ENCODE measurements at places on chromosomes 6 and 20. TPM values are rescaled to one million over a fixed set of nuclear protein-coding genes. Genes with fewer than 3 reads are reported as not detected.

TAP1 gene
- total RNA-seq = 14.1 TPM

C4A gene
- total RNA-seq = 14.1 TPM

RIPPLY2 gene
- total RNA-seq = 1.6 TPM

GID8 gene
- total RNA-seq = 28.7 TPM

TINAG gene
- 0.52 TPM for total RNA-seq

DNAH8 gene
- 14.6 TPM for total RNA-seq

CCN6 gene
- not detected for total RNA-seq

ACSS1 gene
- total RNA-seq = 8.9 TPM

ETV7 gene
- not detected for total RNA-seq

ATP6V1G2 gene
- 1.0 TPM for total RNA-seq

FRMD1 gene
- not detected for total RNA-seq

SIRPA gene
- total RNA-seq = 8.9 TPM

ARID1B gene
- total RNA-seq = 73.6 TPM

MUC22 gene
- not detected for total RNA-seq

TAAR9 gene
- not detected for total RNA-seq

GRIK2 gene
- 3.7 TPM for total RNA-seq

PAX1 gene
- total RNA-seq = under 0.01 TPM

RIN2 gene
- total RNA-seq = 27.1 TPM

GSTA1 gene
- not detected for total RNA-seq

SLC26A8 gene
- total RNA-seq = under 0.01 TPM

XKR7 gene
- not detected for total RNA-seq

SULF2 gene
- 32.9 TPM for total RNA-seq

LY6G5C gene
- not detected for total RNA-seq

SKIC2 gene
- total RNA-seq = 25.1 TPM

RRAGD gene
- 65.8 TPM for total RNA-seq

BPIFB1 gene
- not detected for total RNA-seq

C20orf204 gene
- 0.52 TPM for total RNA-seq

FAM184A gene
- total RNA-seq = 10.4 TPM

TMEM170B gene
- total RNA-seq = 6.3 TPM

PNPLA1 gene
- total RNA-seq = not detected

MATN4 gene
- 0.52 TPM for total RNA-seq

AKAP12 gene
- 99.7 TPM for total RNA-seq

SMOC2 gene
- total RNA-seq = 26.6 TPM

CLPSL1 gene
- total RNA-seq = not detected

TRIM10 gene
- total RNA-seq = 2.1 TPM

DYNLT2 gene
- total RNA-seq = 0.52 TPM

BPI gene
- total RNA-seq = 1.0 TPM

CRISP3 gene
- not detected for total RNA-seq

ANKRD66 gene
- total RNA-seq = not detected

ZNF831 gene
- under 0.01 TPM for total RNA-seq

APOM gene
- 1.0 TPM for total RNA-seq

All from skeletal muscle tissue (tissue), 5 donors.